Putamen (tissue), 1 donor: ENCODE measurements at places on chromosomes 3 and 15.

DNA sequence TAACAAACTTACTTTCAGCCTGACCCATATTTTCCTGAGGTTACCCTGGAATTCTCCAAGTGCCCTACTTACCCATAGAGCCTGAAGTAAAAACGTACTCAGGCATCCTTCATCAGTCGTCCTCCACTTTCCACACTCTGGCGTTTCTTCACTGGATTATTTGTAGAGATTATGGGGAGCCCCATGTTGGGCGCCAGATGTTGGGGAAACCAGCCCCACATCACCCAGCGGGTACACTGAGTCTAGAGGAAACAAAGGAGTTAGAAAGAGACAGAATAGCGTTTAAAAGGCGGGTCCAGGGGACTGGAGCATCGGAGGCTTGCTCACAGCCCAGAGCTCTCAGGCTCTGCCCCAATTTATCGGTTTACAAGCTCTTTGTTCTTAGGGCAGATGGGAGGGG lies 9.7 kb upstream of the SLC28A2 start:
- DNase-seq: no peak

GRCh38 chr3:149634072-149634471 lies 23.8 kb downstream of the WWTR1 start:
- no peak for DNase-seq

DNA sequence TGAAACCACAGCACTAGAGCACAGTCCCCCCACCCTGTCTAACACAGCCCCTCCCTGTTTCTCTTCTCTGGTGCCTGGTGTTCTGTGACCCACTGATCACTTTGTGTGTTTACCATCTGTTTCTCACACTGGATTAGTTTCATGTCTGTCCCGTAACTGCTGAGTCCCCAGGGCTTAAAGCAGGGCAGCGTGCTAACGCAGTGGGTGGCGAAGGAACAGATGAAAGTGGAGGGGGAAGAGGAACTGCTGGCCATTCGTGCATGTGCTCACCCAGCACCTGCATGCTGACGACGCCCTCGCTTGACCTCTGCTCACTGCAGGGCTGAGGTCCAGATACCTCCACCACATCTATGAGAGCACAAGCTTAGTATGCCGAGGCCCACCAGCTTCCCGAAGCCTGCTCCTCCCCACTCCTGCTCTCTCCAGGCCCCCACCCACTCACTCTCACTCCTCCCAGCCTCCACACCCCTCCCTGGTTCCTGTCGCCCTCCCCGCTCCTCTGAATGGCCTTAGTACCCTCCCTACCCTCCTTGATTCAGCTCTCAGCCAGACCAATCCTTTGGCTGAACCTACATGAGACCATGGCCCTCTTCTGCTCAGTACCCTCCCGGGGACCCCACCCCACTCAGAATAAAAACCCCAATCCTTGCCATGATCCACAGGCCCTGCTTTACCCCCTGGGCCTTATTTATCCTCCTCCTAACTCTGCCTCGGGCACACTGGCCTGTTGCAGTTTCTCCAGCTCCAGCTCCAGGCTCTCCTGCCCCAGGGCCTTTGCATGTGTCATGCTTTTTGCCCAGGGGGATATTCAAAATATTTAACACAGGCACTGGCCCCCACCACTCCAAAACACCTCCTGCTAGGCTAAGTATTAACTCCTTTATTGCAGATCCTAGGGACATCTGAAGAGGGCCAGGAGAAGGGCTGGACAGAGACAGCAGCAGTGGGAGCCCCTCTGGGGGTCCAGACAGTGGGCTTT lies 15.1 kb upstream of the IQSEC1 start:
- no peak for DNase-seq

GRCh38 chr3:134353831-134354611 lies 20.2 kb downstream of the AMOTL2 start:
- no peak for DNase-seq

DNA sequence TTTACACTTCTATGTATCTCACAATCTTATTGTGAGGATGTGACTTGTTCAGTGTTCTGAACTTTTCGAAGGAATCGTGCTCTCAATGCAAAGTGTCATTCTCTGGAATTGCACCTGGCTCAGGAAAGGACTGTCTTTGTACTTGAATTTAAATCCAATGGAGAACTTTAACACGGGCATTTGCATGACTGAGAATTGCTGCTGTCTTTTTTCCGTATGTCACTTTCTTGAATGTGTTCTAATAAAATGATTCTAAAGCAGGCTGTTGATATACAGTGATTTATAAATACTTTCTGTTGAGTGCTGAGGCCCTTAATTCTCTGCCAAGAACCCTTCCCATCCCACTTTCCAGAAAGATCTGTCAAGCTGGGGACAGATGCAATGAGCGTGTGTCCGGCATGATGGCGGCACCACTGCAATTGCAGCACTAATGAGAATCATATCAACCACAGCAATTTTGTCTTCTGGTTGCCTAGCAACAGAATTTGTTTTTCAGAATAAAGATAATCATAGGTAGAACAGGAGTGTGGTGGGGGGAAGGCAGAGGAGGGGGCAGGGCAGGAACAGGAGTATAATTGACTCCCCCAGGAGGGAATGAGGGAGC lies 210.6 kb upstream of the UMPS start:
- no peak for DNase-seq

GRCh38 chr15:43525131-43525530 lies 7.7 kb downstream of the MAP1A start:
- no peak for DNase-seq

- no peak for DNase-seq
Observed at GRCh38 chr3:145857956-145858355, 303.0 kb downstream of the PLOD2 start.

GRCh38 chr3:36681867-36682266 lies 82.5 kb downstream of the DCLK3 start:
- no peak for DNase-seq
